Umbilical cord (tissue), 2 donors: ENCODE measurements at places on chromosomes 3 and 15.

GRCh38 chr3:183275418-183275817, 22.4 kb downstream of the B3GNT5 start:
- DNase-seq = peak; percentile 63

GRCh38 chr3:49723296-49723627, 489 bp downstream of the GMPPB start:
- peak; percentile 48 for DNase-seq

- no peak for DNase-seq
Measured at GRCh38 chr3:29745232-29745870, 464.5 kb downstream of the RBMS3 start.

GRCh38 chr3:42410370-42411131, at the start of gene LYZL4:
TSS of gene LYZL4 (minus strand) at chr3:42410610. CDS start at chr3:42407251, 3,359 bp downstream.
- peak; percentile 56 for DNase-seq

DNA sequence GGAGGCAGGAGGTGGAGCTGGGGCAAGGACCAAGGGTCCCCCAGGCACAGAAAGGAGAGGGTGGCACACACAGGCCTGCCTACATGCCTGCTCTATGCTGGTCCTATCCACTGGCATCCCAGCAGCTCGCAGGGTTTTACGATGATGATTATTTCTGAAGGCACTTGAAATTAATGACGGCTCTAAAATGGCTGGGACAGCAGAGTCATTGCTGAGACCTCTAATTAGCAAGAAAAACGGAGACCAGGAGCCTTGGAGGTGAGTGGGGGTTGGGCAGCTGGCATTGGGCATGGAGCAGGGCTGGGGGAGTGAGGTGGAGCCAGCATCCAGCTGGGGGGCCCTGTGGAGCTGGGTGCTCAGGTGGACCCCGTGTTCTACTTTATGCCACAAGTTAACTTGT, 3.5 kb upstream of the LINGO1 start:
- DNase-seq = no peak

DNA sequence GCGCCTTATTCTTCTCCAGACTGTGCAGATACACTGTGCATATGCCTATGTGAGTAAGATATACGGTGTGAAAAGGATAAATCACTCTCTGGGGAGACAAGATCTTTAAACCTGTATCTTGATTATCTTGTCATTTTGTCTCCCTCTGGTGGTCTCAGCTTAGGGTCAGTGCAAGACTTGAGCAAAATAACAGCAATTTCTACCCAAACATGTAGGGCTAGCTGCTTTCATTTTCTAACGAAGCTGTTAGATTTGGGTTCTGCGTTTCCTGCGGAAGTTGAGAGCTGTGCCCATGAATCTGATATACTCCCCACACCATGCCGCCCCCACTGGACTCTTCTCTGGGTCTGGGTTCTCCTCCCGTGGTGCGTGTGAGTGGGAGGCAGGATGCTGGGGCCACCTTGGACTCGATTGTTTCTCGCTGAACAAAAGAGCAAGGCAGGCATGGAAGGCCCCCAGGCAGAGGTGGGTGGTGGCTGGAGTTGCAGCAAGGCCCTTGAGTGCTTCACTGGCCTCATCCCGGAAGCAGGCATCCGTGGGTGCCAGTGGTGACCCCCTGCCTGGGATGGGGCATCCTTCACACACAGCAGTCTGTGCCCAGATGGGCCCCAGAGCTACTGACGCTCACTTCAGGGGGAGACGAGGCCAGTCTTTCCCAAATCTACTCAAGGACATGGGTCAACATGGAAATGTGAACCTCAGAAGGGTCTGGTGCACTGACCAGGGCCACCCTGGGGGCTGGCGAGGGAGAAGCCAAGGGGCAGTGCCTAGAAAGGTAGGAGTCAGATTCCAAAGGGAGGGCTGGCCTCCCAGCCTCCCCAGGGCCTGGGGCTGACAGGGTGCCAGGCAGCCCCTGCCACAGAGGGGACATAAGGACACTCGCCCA, 179.6 kb downstream of the NSMCE3 start:
- peak; percentile 56 for DNase-seq

GRCh38 chr3:166489826-166490225, 652.6 kb upstream of the BCHE start:
- no peak for DNase-seq

- DNase-seq = no peak
Measured at GRCh38 chr3:139157161-139157932, 112.7 kb upstream of the PRR23C start.

GRCh38 chr3:185216607-185216958, 37.3 kb downstream of the EHHADH start:
- DNase-seq = peak; percentile 19

- DNase-seq = no peak
Measured at GRCh38 chr15:35243758-35244157, 158.7 kb upstream of the NANOGP8 start.

DNA sequence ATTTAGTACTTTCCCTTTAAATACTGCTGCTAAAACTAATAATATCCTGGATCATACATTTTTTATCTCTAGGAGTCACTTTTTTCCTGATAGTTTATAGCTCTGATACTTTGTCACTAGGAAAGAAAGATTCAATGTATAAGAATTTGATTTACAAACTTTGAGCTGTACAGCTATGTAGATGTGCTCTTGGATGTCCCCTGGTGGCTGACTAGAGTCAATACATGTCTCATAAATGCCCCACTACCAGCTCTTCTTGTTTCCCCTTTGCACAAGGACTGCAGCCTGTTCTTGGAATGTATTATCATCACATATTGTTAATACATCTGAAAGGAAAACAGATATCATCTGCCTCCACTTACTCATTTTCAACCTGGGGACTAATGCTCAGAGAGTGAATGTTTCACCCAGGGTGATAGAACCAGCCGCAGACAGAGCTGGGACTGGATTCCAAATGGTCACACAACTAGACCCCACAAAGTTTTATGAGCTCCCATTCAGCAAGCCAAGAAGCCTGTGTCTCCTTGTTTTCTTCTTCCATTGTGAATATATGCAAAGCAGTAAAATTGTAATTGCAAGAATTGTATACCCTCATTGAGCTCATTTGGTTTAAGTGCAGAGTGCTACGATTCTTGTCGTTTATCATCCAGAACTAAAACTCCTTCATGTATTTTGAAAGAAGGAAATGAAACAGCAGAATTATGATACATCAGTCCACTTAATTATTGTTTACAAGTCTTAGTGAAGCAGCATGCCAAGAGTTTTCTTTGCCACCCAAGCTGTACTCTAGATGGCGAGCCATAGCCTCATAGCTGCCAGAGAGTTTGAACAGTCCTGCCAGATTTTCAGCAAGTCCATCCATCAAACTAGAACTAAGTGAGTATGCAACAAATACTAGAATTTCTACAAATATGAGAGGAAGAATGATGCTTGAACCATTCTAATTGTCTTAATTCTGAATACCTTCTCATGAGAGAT, 261.6 kb upstream of the LMCD1 start:
- peak; percentile 49 for DNase-seq

- no peak for DNase-seq
Measured at GRCh38 chr15:38438031-38438986, 15.6 kb upstream of the FAM98B start.

GRCh38 chr3:17936736-17937480, 194.5 kb upstream of the TBC1D5 start:
- no peak for DNase-seq

DNA sequence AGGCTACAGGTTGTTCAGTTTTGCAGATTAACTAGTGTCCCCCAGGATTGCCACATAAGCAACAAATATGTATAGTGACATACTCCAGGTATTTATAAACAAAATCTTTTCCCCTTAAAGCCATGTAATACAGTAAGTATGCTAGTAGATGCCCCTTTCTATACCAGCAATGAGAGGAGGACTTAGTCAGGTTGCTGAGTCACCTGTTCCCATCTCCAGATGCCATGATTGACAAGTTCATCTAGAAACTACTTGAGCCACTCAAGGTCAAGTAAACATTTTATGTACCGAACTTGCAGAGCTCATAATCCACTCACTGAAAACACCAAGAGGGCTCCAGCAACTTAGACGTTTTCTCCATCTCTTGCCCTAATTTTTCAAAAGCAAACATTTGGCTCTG, 18.2 kb downstream of the SLC9A9 start:
- no peak for DNase-seq

- no peak for DNase-seq
Measured at GRCh38 chr3:113092746-113093145, 102.0 kb downstream of the GTPBP8 start.

DNA sequence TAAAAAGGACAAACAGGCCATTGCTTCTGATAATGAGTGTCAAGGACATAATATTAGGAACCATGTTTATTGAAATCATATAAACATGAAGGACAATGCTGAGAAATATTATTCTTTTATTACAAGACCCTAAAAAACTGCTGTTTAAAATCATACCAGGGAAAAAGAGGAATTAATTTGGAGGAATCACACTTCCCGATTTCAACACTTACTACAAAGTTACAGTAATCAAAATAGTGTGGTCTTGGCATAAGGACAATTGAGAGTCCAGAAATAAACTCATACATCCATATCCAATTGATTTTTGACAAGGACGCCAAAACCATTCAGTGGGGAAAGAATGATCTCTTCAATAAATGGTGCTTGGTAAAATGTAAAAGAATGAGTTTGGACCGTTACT, 13.0 kb downstream of the CYP1A1 start:
- DNase-seq = no peak

DNA sequence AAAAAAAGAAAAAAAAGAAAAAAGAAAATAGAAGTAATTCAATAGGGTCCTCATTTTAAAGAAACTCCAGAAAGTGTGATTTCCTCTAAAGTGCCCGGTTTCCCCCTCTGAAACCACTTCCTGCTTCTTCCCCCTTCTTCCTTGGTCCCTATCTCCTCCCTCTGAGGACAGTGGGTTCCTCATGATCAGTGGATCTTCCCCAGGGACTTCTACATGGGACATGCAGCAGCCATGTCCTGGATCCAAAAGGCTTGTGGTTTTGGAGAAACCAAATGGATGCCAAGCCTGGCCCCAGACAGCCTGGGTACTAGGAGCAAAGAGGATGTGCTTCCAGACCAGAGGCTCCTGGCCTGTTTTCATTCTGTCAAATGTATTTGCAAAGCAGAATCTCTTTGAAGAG, 26.6 kb upstream of the SMAD6 start:
- DNase-seq = no peak

GRCh38 chr15:67296188-67296587, 41.6 kb downstream of the IQCH start:
- DNase-seq = no peak

DNA sequence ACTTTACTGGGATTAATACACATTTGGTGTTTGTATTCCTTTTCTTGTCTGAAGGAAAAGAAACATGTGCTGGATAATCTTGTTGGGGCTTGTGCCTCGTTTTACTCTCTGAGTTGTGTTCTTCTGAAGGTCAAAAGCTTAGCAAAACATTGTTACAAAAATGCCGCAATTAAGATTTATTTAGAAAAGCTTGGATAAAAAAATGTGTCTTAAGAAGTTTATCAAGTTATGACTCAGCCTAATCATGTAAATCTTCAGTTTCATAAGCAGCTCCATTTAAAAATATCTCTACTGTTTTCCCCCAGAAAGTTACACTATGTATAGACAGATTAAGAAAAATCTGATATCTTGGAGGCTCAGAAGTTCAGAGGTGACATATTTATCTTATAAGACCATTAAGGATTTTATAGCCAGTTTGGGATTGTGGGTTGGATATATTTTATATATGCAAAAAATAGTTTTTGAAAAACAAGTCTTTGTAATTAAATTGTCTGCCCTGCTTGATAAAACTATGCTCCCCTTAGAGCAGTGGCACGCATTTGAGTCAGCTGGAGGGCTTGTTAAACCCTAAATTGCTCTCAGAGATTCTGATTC, 56.5 kb downstream of the CLDN11 start:
- DNase-seq = no peak
